ENCODE measurements at places on chromosomes 6 and 20.

DNA sequence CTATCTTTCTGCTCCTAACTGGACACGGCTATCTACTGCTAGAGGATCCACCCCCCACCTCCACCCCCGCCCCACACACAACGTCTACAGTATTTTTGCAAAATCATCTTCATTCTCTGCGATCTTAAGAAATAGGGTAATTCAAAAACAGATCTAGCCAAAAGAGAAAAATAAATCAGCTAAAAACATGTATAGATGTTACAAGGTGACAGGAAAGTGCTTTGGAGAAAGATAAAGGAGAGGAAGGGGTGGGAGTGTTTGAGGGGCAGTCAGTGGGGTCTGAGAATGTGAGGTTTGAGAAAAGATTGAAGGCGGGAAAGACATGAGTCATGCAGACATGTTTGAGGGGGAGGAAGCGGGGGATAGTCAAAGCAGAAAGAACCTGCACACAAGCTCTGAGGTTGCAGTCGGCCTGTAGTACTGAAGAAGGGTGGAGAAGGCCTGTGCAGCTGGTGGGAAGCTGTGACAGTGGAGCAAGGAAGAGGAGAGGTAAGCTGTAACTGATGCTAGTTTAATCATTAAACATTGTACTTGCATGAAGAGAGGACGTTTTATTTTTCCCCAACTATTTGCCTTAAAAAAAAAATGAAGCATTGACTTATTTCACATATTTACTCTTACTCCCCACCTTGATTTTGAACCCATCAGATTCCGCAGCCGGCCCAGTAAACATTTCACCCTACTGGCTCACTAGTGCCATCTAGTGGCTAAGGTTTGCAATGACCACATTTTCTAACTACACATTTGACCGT, 332.6 kb downstream of the ADGRB3 start:
- peak; percentile 57 for DNase-seq

DNA sequence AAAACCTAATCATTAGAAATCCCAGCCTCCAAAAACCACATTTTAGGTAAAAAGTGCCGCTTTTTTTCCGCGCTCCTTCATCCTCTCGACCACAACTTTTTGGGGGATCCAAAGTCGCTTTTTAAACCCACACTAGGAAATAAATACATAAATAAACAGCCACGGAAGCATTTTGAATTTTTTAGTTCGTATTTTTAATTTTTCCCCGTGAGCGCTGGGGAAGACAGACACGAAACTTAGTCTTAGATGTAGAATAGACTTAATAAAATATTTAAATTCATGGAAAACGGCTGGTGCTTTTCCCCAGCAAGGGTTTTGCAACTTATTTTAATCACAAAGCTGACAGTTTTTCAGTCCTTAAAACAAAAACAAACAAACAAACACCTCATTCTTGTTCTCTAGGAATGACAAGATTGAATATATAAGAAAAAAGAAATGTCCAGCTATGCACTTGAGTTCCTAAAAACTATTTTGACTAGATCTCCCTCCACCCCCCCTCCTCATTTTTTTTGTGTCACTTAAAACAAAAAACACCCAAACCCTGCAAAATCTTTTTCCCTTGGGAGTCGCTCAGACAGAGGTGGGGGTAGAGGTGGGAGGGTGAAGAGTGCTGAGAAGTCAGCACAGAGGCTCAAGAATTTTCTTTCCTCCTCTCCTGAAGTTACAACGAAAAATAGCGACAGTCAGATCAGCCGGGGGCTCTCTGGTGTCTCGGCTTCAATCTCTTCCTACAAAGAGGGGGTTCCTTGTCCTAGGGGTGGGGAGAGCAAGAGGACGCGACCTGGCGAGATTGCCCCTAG, 43.4 kb upstream of the SUPT3H start:
- DNase-seq = no peak

DNA sequence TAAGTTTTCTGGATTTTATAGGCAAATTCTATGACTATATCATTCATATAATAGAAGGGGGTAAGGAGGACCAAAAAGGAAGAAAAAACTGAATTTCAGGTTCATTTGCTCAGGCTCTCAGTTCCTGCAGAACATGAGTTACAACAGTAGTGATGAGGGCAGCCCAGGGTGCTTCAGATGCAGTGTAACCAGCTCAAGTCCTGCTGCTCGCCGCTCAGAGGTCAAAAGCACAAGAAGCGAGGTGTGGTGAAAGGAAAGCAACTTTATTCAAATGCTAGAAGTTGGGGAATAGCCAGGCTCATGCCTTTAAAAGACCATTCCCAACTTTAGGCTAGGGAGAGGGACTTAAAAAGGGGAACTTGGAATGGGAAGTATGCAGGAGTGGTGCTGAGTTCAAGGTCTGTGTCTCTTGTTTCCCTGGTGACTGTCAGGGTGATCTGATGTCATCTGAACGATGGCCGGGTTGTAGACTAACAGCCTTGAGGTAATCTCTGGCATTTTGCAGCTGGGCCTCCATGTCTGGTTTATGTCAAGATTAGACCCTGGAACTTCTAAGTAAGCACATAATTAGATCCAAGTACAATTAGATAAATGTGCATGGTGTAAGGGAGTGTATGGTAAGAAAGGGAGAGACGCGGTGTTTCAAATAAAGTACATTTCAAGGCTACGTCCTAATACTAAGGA, 14.5 kb upstream of the SEC63 start:
- DNase-seq = no peak

DNA sequence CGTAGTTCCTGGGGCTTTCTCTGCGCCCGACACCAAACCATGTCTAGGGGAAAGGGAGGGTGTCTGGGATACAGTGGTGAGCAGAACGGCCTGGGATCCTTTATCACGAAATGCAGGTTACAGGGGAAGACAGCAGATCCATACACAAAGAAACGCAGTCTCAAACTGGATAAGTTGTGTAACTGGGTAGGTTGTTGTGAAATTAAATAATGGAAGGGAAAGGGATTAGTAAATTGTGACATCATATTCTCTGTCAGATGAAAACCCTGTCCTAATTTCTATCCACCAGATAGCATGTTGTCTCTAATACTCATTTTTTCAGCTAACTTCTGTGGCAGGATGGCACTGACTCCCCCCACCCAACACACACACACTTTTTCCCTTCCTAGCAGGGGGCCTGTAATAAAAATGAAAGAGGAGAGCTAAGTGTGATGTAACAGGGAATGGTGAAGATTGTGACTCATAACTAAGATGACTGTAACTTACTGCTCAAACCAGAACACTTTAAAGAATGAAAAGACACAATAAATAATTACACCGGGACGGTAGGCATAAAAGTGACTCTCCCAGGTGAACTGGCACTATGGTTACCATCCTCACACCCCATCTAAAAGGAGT, 769 bp upstream of the TRPC4AP start:
- DNase-seq = no peak

DNA sequence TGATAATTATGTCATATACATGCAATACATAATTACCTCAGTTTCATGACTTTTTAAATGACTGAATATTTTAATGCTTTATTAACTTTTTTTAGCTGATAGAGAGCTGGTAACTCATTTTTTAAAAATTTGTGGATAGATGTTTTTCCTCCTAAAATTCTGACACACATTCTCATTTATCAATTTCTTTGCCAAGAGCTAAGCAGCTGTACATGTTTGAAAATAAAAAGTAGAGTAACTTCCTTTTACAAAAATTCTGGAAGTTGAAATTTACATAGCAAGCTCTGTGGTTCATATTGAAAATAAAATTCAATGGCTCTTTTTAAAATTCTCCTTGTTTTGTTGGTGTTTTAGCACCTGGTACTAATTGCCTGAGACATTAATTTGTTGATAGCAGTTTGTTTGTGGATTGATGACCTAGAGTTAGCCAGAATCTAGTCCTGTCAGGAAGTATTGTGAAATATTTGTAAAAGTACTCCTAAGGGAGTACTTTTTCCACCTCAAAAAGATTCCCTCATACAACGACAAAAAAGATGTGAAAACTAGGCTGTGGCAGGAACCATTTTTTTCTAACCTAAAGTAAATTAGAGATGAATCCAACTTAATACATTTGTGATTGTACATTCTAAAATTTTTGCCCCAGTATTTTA, 621.8 kb downstream of the BCKDHB start:
- DNase-seq = no peak

DNA sequence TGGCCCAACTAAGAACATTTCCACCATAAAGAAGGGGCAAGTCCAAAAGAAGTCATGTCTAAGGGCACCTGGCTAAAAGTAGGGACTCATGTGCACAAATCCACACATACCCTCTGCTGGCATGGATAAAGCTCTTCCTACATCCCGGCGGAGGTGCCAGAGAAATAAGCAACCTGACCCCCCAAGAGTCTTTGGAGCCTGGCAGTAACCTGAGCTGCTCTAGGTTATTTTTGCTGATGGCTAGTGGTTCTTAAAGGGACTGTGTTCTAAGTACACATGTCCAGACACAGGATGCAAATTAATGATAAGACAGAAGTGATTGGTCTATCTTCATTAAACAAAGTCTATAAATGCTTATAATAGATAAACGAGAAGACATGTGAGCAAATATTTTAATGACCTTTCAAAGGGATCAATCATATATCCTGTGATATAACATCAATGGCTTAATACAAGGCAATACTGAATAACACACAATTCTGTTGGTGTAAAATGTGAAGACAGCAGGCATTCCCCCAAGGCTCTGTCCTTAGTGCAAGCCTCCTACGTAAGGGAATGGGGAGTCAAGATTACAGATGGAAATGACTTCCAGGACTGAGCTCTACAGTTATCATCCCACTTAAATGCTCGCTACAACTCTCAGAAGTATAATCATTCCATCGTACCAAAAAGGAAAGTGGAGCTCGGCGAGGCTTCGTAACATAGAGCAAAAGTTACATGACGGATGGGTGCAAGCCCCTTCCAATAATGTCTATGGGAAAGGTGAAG, 52.5 kb downstream of the HIVEP2 start:
- DNase-seq = no peak

- DNase-seq = no peak
Measured at GRCh38 chr6:137001299-137001976, 43.3 kb downstream of the IL20RA start.

DNA sequence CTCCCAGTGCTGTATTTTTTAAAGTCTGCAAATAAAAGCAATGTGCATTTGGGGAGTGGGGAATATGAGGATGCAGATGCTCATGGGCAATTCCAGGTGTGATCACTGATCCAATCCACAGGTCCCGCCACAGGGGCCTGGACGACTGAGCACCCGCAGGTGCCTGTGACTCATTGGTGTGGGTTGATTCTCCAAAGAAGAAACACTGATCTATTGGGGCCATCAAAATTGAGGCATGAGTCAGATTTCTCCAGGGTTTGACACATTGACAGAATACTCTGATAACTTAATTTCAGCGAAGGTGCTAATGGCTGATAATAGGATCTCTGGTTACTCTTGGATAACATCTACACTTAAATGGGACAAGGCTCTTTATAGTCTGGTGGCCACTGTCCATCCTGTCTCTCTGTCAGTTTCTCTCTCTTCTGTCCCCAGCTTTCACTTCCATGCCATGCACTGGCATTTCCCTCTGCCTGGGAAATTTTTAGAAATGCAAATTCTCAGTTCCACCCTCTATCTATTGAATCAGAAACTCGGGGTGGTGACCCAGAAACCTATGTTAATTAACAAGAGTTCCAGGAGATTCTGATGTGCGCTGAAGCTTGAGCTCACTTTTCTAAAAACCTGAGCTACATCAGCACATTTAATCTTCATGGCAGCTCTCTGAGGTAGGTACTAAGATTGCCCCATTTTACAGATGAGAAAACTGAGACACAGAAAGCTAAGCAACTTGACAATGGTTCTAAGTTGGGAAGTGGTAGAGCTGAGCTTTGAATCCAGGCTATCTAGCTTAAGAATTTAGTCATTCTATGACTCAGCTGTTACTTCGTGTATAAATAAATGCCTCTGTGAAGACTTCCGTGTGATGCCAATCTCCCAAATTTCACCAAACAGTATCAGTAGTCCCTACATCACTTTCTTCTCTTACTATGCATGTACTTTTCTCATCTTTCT, 10.2 kb upstream of the RCAN2 start:
- DNase-seq = no peak

DNA sequence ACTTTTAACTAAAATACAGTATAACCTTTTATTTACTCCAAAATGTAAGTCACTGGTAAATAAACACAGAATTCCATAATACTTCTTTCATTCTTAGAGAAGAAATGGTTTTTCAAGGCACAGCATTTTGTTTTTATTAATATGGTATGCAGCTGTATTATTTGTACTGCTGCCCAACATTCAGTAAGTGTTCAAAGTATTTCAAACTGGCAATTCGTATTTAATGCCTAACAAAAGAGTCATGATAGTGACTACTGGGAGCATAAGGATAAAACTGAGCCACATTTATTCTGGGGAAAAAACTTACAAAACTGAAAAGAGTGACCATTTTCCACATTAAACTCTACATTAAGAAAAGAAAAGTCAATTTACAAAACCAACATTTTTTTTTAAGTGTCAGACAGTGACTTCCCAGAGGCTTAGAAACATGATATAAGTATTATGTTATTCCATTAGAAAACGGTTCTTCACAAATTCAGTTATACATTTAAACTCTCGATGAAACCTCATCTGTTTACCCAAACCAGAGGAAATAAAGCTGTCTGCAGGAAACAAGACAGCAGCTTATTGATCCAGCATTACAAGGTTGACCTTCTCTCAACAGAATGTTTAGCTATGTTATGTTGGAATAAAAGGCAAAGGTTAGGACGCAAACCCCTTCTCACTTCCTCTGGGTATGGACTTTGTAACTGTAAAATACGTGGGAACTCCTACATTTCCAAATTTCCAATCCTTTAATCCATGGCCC, 24.3 kb downstream of the EPB41L2 start:
- no peak for DNase-seq

- DNase-seq = no peak
Measured at GRCh38 chr6:90025523-90026061, 131.3 kb downstream of the GJA10 start.

DNA sequence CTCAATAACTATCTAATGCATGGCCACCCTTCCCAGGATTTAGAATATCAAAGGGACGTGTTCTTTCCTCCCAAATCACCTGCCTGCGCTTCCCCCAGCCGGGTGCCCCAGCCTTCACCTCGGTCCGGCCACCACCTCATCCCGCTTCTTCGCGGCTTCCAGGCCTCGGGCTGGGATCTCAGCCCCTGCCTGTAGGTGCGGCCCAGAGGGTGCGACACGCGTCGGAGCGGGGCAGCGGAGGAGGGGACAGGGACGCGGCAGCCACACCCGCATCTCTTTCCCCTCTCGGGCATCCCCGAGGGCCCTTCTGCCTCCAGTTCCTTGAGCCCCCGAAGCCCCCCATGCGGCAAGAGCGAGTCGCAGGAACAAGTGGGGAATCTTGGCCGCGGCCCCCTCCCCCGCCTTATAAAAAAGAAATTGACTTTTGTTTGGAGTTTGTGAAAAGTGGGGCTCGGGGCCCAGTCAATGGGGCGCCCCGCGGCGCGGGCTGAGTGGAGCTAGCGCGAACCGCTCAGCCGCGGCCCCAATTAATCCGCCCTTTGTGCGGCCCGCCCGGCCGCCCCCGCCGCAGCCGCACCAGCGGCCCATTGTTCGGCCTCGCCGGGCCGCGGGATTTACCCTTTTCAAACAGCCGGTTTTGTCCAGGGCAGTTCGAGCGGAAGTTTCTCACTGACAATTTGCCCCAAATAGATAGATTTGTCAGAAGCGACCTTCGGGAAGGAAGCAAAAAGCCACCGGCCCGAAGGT, 8.4 kb upstream of the NR2E1 start:
- DNase-seq = no peak

- DNase-seq = peak; percentile 42
Measured at GRCh38 chr6:32271429-32271828, 47.6 kb upstream of the NOTCH4 start.

All from CD4-positive, alpha-beta T cell treated with Interleukin-17A for 1 hour (primary cell).